ENCODE measurements at places on chromosomes 16 and 17. TPM values are rescaled to one million over a fixed set of nuclear protein-coding genes. Genes with fewer than 3 reads are reported as not detected.

ACSF2 gene
- polyA plus RNA-seq, result not detected

HP gene
- polyA plus RNA-seq, result not detected

MYH1 gene
- not detected for polyA plus RNA-seq

ITGAX gene
- not detected for polyA plus RNA-seq

TAT gene
- polyA plus RNA-seq, result not detected

DDX52 gene
- 33.5 TPM for polyA plus RNA-seq

FZD2 gene
- 2.5 TPM for polyA plus RNA-seq

TBC1D3 gene
- not detected for polyA plus RNA-seq

THUMPD1 gene
- 57.1 TPM for polyA plus RNA-seq

KRT17 gene
- polyA plus RNA-seq, result not detected

GH1 gene
- not detected for polyA plus RNA-seq

EARS2 gene
- polyA plus RNA-seq, result 45.7 TPM

METTL26 gene
- 127 TPM for polyA plus RNA-seq

CPHXL2 gene
- polyA plus RNA-seq, result not detected

UMOD gene
- polyA plus RNA-seq, result not detected

CES1 gene
- polyA plus RNA-seq, result not detected

PDE6G gene
- not detected for polyA plus RNA-seq

CACNG1 gene
- not detected for polyA plus RNA-seq

ACSM2B gene
- polyA plus RNA-seq, result not detected

TMEM97 gene
- 19.0 TPM for polyA plus RNA-seq

PRSS8 gene
- not detected for polyA plus RNA-seq
